ENCODE measurements at places on chromosomes 2 and 18. TPM values are rescaled to one million over a fixed set of nuclear protein-coding genes. Genes with fewer than 3 reads are reported as not detected.

GRCh38 chr2:120132190-120132589 is 91.0 kb downstream of the TMEM185B start:
- no peak for DNase-seq

GRCh38 chr2:10078704-10079265 is 1.4 kb downstream of the CYS1 start:
- DNase-seq: no peak

GRCh38 chr2:12694990-12695774 is 21.6 kb upstream of the TRIB2 start:
- DNase-seq: no peak

GRCh38 chr2:11798701-11799435 is 52.4 kb downstream of the LPIN1 start:
- no peak for DNase-seq

SCYGR8 gene
- not detected for total RNA-seq

Data from colonic mucosa (tissue), 4 donors.